Cardiac muscle cell (in vitro differentiated cells and primary cell): ENCODE measurements at places on chromosomes 4 and X.

GRCh38 chr4:174277433-174277832 lies 6.0 kb downstream of the FBXO8 start:
- DNase-seq = no peak

DNA sequence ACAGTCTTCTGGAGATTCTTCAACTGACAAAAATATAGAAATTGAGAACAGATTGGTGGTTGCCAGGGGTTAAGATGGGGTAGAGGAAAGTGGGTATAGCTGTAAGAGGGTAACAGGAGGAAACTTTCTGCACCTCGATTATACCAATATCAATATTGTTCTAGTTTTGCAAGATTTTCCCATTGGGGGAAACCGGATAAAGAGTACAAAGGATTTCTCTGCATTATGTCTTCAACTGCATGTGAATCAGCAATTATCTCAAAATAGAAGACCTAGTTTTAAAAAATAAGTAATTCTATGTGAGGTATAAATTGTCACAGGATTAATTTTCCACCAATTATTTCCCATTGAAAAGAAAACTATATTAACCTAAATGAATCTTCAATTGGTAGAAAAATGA lies 65.7 kb downstream of the LRBA start:
- DNase-seq = no peak

DNA sequence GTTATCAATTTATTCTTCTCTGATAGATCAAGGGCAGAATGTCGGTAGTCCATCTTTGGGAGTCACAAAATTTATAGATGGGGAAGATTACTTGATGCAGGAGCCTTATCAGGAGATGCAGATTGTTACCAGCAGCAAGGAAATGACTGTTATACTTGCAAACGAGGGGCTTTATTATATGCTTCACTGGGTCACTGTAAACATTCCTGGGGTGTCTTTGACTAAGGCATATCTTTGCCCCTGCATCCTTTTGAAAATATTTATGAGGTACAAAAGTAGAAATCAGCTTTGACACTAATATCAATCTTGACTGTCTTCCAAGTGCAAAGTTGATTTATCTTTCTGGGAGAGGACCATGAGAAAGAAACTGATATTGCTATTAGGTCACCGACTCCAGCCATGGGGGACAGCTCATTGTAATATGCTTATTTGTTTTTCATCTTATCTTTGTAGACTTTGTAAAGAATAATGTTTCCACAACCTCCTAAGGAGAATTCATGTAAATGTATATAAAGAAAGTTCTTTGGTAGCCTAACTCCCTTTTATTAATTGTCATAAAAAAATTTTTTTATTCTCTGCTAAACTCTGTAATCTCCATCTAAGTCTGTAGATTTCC lies 177.3 kb upstream of the EMCN start:
- DNase-seq = no peak

DNA sequence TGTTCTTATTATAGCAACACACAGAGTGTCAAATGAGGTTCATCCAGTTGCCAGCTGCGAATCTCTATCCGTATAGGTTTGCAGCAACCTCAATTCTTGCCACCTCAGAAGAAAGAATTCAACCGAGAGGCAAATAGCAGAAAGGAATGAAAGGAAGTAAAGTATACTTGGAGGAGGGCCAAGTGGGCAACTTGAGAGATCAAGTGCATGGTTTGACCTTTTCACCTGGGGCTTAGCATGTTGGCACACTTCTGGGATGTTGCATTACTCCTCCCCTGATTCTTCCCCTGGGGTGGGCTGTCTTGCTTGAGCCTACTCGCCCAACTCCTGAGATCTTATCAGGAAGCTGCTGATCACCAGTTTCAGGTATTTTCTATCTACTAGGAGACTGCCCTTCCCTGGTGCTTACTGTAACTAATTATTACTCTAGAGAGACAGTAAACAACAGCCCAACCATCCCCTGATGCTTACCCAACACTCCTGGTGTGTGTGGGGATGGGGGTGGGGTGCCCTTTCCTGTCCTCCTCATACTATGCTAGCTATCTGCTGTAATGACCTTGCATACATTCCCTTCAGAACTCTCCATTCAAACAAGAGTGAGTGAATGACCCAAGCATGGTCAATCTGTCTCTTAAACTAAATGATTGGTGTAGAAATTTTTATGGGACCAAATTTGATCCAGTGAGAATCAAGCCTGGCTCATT lies 7.3 kb upstream of the TMEM33 start:
- DNase-seq = no peak

- DNase-seq = no peak
Measured at GRCh38 chr4:186765673-186766546, 42.3 kb upstream of the FAT1 start.

DNA sequence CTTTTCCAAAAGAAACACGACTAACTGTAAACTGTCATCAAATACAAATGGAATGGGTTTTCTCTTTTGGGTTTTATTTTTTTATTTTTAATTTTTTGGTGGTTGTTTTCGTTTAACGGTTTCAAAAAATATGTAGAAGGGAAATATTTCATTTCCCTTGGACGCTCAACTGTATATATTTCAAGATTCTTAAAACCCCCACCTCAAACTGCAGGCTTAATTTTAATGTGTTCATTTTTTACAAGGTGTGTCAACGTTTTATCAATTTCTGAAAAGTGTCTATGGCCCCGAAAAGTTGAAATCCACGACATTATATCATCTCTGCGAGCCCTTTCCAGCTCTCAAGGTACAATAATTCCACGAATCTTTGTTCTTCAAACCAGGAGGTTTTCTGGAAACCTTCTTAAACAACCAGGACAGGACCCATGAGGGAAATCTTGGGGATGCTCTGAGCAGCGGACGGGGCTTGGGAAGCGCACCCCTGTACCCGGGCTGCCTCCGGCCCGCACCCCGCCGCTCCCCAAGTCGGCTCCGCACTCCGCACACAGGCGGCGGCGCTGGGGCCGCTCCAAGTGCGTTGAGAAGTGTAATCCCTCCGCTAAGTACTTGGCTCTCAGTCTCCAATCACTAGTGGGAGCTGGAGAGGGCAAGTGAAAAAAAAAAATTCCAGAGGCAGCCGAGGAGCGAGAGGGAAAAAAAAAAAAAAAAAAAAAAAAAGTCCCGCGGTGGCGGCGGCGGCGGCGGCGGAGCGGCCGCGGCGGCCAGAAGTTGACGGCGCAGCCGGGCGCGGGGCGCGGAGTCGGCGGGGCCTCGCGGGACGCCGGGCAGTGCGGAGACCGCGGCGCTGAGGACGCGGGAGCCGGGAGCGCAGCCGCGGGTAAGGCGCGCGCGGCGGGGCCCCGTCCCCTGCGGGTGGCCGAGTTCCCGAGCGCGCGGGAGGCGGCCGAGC lies at the start of gene BMPR1B:
BMPR1B (plus strand) TSS at position 764 of the 949 bp plus-strand sequence. CDS start 346,470 bp downstream, outside the sequence.
- peak; percentile 70 for DNase-seq

GRCh38 chrX:31884535-31884934 lies 812.7 kb upstream of the FTHL17 start:
- DNase-seq = no peak

DNA sequence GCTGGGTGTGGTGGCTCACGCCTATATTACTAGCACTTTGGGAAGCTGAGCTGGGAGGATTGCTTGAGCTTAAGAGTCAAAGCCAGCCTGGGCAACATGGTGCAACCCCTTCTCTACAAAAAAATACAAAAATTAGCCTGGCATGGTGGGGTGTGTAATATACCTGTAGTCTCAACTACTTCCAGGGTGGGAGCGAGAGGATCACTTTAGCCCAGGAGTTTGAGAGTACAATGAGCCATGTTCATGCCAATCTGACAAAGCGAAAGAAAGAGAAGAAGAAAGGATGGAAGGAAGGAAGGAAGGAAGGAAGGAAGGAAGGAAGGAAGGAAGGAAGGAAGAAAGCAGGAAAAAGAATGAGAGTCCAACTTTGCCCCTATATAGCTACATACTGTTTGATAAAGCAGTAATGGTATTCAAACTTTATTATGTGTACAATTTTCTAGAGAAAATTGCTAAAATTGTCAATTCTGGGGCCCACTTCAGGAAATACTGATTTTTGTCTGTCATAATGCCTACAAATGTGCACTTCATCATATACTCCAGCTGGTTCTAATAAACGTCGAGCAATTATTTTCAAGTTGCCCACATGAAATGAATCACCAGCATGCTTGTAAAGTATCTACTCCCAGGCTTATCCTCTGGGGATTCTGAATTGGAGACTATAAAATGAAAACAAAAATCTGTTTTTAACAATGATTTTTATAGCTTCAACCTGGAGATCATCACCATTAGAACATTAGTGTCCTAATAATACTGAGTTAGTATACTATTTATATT lies 132.3 kb downstream of the NDST4 start:
- no peak for DNase-seq

- no peak for DNase-seq
Measured at GRCh38 chr4:82493721-82494425, 63.5 kb downstream of the ENOPH1 start.

DNA sequence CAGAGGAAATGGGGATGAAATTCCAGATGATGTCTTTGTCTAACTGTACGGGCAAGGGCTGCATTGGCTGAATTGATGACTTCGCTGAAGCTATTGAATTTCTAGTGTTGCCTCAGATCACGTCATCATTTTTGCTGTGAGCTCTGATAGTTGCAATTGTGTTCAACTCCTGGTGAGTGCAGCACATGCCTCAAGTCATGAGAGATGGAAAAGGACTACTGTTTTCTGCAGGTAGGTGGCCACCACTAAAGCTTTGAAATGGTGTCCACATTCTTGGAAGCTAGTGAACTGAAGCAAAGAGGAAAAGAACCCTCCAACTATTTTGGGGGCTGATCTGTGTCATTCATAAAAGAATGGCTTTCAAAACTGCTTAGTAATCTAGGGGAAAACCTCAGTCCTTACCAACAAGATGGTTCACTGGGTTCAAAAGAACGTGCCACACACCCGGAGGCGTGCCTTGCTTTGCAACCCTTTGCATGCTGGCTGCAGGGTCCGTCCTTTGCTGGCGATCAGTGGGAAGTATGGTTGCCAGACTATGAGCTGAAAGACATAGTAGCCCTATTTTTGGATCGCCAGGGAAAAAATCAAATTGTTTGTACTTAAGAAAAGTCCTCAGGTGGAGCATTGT lies 88.1 kb upstream of the STOX2 start:
- DNase-seq = no peak

DNA sequence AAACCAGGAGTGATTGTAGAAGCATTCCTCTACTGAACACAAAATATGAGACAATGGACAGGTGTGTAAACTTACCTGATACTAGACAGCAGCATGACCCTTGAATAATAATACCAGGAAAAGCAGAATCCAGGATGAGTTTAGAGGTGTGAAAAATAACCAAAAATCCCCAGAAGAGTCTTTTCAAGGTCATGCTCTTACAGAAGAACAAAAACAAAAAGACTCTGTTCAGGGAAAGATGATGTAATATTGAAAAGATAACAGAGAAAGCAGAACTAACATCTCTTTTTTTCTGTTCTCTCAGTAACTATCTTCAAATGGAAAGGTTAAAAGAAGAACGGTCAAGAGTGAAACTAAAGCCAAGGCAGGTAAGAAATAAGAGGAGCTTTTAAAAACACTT lies 14.0 kb upstream of the ARHGAP10 start:
- DNase-seq = no peak
